Activated naive CD4-positive, alpha-beta T cell (primary cell): ENCODE measurements at places on chromosomes 7 and 10.

- no peak for DNase-seq
These were observed 438.0 kb upstream of the MGMT start for GRCh38 chr10:129029051-129029450.

DNA sequence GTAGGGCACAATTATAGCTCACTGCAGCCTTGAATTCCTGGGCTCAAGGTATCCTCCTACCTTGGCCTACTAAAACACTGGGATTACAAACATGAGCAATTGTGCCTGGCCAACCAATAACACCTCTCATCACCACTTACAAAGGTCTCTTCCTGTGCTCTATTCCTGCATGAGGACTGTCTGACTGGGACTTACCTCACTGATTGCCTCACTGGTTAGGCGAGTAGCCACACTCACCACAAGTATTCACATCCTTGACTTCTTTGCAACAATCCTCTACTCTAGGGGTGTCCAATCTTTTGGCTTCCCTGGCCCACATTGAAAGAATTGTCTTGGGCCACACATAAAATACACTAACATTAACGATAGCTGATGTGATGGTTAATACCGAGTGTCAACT lies 22.6 kb upstream of the PDIA4 start:
- DNase-seq: no peak

DNA sequence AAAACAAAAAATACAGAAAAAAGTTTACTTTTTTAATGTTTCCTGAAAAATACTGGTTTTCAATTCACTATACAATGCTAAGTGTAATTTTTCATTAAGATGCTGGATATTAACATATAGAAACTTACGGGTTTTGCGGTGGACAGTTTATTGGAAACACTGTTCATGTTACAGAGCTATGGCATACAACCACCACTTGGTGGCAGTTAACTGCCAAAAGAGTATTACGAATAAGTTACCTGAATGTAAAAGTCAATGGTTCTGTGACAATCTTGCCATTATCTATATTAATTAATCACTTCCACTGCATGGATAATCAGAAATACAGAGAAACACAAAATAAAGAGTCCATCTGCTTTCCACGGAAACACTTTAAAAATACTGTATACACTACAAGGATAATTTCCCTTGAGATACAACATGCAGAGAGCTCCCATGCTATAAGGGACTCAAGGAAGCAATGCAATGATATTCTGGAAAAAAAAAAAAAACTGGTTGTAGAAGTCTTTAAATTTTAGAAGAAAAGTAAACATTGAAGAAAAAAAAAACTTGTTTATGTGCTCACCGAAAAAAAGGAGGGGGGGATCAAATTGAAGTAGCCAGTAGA lies 97.0 kb downstream of the TPK1 start:
- DNase-seq: no peak

- DNase-seq: no peak
These were observed 118.4 kb downstream of the ABCA13 start for GRCh38 chr7:48289656-48290055.

- no peak for DNase-seq
These were observed 114.5 kb upstream of the PRKCQ start for GRCh38 chr10:6694447-6695140.

- no peak for DNase-seq
These were observed 308.1 kb downstream of the SFMBT2 start for GRCh38 chr10:7102557-7103349.

DNA sequence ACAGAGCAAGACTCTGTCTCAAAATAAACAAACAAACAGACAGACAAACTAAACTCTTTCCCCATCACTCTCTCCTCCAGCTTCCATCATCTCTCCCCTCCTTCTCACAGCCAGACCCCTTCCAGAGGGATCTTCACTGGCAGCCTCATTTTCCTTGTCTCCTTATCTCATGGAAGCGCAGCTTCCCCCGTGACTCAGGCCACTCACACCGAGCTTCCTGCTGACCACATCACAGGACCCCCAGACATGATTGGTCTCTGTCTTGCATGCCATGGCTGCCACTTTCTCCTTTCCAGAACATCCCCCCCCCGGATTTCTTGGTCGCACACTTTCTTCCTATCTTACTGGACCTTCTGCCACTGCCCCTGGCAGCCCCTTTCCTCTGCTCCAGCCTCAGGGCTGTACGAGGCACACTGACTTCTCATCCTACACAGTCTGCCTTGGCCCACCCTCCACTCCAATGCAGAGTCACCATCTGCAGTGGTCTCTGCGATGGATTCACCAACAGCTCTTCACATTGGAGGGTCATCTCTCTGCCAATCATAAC lies 4.9 kb upstream of the INSIG1 start:
- DNase-seq: no peak

DNA sequence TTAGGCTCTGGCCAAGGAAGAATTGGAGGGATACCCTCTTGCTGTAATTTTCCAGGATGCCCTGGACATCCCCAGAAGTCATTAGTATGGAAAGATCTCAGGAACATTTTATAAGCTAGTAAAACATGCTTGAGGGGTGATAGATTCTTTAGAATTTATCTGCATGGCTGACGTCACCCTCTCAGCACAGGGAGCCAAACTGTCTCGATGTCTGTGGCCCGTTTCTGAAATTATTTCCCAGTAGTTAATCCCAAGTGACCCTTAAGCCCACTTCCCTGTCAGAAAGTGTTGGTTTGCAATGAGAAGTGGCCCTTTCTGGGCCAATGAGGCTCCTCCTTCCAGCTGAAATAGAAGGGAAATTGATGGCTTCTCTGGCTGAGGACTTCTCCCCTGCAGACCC lies 184.5 kb upstream of the BMPER start:
- DNase-seq: no peak

DNA sequence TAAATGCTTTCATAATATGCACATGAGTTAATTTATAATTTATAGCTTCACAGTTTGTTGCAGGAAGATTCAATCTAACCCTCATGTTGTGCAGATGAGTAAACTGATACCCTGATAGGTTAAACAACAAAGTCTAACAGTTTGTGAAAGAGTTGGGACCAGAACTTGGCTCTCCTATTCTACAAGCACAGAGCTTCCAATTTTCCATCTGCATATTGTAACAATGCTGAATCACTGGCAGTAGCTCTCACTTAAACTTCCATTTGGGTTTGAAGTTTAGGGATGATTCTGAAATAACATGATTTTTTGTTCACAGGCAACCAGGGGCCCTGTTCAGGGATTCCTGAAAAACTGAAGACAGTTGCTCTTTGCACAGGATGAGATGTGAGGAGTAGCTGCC lies 179.3 kb downstream of the XPNPEP1 start:
- DNase-seq: no peak

DNA sequence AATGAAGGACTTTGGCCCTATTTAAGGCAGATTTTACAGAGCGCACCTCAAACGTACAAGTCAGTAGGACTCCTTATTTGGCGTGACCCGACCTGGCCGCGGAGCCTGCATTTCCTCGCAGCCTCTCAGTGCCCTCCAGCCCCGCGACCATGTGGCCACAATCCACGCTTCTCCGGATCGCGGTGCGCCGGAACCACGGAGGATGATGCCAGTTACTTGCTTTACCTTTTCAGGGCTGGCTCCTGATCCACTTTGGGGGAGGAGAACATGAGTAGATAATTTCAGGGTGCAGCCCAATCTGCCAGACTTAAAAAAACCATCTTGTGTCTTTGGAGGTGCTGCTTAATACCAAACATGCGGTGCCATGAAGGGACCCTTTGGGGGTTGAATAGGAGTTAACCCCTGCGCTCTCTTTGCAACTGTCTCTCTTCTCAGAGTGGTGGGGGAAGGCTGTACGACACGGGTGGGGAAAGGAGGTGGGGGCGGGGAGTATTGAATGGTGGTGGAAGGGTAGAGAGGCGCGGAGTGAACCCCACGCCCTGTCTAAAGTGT lies 1.5 kb downstream of the FRAT1 start:
- DNase-seq: peak; percentile 11

- peak; percentile 14 for DNase-seq
These were observed 620.4 kb downstream of the GALNT17 start for GRCh38 chr7:71752171-71752935.

GRCh38 chr7:159051916-159052315 lies 92.8 kb downstream of the VIPR2 start:
- no peak for DNase-seq

DNA sequence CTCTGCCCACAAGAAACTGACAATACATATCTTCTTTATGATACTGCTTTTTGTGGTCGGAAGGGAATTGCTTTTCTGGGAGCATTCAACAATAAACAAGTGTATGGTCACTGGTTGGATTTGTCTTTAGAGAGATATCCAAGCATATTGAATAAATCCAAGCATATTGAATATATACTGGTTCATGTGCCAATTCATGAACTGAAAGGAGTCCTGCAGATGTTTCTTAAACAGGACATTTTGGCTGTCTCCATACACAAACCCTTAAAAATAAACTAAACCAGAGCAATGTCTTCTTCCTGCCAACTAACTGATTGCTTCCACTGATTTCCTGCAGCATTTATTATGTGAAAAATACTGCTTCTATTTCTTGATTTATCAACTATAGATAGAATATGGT lies 173.9 kb downstream of the FOXP2 start:
- DNase-seq: no peak

- no peak for DNase-seq
These were observed 924.7 kb upstream of the CELF2 start for GRCh38 chr10:10093021-10093420.

DNA sequence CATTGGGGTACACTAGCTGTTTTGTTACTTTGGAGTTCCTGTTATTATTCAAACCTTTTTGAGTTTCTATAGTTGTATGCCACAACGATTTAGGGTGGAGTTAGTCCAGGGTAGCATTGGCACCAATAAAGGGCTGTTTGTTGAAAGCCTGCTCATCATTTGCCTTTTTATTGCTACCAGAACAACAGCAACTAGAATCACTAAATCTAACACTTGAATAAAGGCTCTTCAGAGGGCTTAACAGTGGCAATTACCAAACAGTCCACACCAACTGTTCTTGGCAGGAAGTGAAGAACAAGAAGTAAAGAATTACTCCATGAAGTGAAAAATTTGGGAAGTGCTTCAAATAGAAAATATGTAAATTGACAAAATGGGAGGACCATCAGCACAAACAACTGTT lies 621.4 kb downstream of the PHTF2 start:
- DNase-seq: no peak

GRCh38 chr7:94324380-94325121 lies 70.1 kb upstream of the COL1A2 start:
- no peak for DNase-seq

- DNase-seq: no peak
These were observed 119.7 kb upstream of the TNRC18 start for GRCh38 chr7:5543361-5543760.

DNA sequence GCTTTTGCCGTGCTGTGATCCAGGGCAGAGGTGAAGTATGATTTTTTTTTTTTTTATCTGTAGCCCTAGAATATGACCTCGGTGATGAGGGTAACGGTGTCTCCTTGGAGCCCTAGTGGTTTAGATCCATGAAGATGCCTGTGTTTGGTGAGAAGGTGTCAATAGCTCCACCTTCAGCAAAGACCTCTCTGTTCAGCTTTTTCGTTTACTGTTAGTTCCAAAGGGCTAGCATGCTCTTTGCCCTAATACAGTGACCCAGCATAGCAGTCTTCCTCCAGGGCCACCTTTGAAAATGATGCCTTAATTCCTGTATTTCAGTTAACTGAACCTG lies 746 bp upstream of the MRPS16 start:
- DNase-seq: no peak

GRCh38 chr7:19362099-19362498 lies 216.9 kb upstream of the FERD3L start:
- no peak for DNase-seq

- DNase-seq: no peak
These were observed 169.5 kb upstream of the KLF14 start for GRCh38 chr7:130903358-130903974.

DNA sequence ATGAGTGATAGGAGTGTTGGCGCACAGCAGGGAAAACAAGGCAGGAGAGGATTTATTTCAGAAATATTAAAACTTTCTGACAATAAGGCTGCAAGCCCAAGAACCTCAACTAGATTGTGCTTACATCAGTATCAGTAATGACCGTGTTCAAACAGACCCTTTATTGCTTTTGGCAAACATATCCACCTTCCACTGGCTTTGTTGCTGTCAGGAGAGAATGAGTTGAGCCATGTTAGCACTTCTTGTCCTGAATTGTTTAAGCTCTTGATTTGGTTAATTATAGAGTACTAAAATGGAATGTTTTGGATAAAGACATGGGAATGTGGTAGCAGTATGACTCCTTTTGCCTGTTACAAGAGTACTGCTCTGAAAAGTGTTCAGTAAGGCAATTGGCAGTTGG lies 3.8 kb downstream of the AHCYL2 start:
- no peak for DNase-seq

- no peak for DNase-seq
These were observed at the start of gene DKK1 for GRCh38 chr10:52313933-52314821. Gene DKK1, plus strand, starts transcription at chr10:52314281. Its CDS starts 154 bp downstream, at chr10:52314435.

DNA sequence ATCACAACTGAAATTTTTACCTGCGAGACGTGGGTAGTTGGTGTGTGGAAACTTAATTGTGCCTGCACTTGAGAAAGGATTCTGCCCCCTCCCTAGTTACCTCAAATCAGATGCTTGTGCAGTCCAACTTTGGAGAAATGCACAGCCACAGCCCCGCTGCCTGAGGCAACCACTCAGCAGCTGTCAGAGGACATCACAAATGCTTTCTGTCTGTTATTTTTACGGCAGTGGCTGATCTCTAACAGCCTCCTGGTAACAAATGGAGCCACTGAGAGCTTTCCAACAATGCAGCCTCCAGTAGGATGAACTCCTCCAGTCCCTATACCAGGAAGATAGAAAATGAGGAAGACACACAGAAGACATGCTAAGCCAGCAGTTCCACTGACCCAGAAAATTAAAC lies 712.2 kb upstream of the GHITM start:
- no peak for DNase-seq

- DNase-seq: no peak
These were observed 500.5 kb upstream of the LRRN3 start for GRCh38 chr7:110590415-110590814.

GRCh38 chr10:3832022-3832786 lies 47.2 kb upstream of the KLF6 start:
- no peak for DNase-seq

- DNase-seq: no peak
These were observed 34.5 kb upstream of the GATAD1 start for GRCh38 chr7:92412745-92413144.
